ENCODE measurements at places on chromosomes 13 and 19.

GRCh38 chr13:29722415-29722814 lies 126.9 kb upstream of the SLC7A1 start:
- DNase-seq = no peak

DNA sequence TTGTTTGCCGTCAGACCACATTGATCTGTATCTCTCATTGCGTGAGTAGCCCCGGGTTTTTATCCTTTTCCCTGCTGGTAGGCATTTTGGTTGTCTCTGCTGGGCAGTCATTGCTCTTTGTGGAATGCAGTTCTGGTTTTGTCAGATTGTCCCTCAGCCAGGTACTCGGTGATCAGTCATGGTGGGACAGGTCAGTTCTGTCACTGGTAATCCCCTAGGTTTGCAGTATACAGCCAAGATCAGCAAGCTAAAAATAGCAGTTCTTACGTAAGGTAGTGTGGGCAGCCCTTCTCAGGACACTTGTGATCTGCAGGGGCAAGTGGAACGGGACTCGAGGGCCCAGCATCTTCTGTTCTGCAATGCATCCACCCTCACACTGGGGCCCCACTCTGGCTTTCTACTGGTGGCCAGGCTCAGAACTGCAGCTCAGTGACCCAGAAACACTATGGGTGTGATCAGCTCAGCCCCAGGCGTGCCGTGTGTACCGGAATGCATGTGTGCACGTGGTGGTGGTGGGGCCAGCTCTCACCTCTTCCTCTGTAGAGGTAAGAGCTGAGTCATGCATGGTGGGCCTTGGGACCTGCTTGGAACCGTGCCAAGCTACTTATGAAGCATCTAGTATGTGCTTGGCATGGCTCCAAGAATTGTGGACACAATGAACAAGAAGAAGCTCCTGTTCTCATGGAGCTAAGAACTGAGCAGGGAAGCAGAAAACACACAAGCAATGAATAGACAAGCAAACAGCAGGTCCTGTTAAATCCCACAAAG lies 6.3 kb downstream of the PLEKHF1 start:
- DNase-seq = no peak

- DNase-seq = no peak
Observed at GRCh38 chr13:111005808-111006505, 91.1 kb upstream of the ANKRD10 start.

DNA sequence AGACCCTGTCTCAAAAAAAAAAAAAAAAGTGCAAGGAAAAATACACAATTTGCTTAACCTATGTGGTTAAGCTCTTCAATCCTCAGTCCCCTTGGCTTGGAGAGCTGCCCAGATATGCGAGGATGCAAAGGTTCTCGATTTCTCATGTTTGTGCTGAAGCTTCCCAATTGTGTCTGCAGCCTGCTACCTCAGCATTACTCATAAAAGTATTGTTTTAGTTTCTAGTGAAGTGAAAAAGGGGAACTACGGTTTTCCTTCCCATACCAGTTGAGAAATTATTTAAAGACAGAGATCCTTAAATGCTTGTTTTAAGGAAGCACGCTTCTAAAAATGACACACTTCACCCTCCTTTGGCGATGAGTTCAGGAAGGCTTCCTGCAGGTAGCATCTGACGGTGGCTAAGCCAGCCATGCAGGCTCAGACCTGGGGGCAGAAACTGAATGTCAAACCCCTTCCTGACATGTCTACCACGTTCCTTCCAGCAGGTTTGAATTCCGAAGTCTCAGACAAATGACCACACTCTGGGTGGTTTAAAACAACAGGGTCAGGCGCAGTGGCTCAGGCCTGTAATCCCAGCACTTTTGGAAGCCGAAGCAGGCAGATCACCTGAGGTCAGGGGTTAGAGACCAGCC lies 47.9 kb downstream of the RUBCNL start:
- DNase-seq = no peak

- DNase-seq = no peak
Observed at GRCh38 chr13:97335488-97336134, 98.4 kb upstream of the RAP2A start.
